ENCODE measurements at places on chromosomes 16 and 17. TPM values are rescaled to one million over a fixed set of nuclear protein-coding genes. Genes with fewer than 3 reads are reported as not detected.

GRCh38 chr17:63171428-63172393 is 205.7 kb downstream of the TANC2 start:
- peak; percentile 63 for DNase-seq

DNA sequence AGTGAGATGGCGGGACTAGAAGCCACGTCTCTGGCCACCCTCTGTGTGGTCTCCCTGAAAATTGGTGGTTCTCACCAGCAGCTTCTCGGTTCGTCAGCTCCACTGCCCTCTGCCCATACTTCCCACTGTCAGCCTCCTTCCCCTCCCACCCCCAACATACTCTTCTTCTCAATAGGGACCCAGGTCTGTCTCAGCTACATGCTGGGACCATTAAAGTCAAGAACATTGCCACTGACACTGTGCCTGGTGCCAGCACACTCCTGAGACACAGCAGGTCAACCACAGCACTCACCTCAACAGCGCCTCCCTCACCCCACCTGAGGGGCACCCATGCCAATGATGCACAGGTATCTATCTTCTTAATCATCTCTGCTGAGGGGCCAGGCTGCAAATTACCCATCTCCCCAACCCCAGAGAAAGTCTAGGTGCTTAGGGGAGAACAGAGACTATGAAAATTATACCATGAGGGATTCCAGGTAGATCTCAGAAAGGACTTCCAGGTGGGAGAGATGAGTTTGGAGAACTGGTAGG is 1.3 kb downstream of the PLXDC1 start:
- DNase-seq, result no peak

- no peak for DNase-seq
These were observed 6.6 kb upstream of the CBX8 start for GRCh38 chr17:79803421-79803996.

SLC25A39 gene
- 185 TPM for total RNA-seq

- peak; percentile 17 for DNase-seq
These were observed 19.1 kb downstream of the PDP2 start for GRCh38 chr16:66899310-66899944.

DNA sequence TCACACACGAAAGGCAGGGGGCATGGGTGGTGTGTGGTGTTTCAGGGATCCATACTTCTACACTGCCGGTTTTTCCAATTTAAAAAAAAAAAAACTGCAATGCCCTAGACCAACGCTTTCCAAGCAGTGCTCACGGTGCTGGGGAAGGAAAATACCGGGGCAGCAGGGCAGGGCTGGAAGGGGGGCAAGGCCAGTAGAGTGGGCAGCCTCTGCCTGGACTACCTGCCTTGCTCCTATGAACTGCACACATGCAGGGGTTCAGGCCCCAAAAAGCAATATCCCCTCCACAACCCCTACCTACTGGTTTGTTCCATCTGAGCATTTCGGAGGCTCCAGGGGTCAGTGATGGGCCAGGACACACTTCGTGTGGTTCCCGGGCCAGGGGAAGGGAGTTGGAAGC is 29.4 kb downstream of the RPH3AL start:
- no peak for DNase-seq

GRCh38 chr17:35051579-35052240 is 11.8 kb downstream of the RFFL start:
- DNase-seq, result no peak

WFIKKN1 gene
- 0.14 TPM for total RNA-seq

TMEM114 gene
- not detected for total RNA-seq

OSGIN1 gene
- 3.8 TPM for total RNA-seq

AIPL1 gene
- not detected for total RNA-seq

DNA sequence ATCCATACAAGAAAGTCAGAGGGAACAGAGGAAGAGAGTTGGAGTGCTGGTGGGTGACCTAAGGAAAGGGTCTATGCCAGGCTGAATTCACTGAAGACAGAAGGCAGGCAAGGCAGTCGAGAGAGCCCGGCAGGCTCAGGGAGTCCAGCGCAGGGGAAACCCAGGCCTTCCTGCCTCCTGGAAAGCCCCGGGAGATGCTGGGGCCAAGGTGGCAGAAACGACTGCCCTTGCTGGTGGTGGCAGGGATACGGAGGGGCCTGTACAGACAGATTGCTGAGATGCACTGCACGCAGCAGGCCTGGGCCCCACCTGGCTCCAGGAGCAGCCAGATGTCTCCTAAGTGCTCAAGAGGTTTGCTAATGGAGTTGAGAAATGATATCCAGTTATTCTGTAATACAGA is 59.8 kb downstream of the GTF3C1 start:
- no peak for DNase-seq

SDR42E2 gene
- not detected for total RNA-seq

DNA sequence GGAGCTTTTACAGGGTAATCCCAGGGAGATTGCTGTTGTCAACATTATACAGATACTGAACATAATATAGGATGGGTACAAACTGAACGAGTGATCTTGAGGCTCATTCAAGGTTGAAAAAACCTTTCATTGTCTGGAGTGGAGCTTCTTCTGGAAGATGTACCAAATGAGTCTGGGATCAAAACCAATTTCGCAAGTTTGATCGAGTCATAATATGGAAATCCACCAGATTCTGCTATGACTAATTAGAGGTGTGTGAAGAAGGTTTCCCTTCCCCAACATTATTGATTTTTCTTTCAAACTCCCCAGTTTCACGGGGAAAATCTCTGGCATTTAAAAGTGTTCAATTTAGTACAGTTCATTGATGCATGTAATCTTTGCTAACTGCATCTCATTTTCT is 324.1 kb downstream of the ZFHX3 start:
- peak; percentile 61 for DNase-seq

DNA sequence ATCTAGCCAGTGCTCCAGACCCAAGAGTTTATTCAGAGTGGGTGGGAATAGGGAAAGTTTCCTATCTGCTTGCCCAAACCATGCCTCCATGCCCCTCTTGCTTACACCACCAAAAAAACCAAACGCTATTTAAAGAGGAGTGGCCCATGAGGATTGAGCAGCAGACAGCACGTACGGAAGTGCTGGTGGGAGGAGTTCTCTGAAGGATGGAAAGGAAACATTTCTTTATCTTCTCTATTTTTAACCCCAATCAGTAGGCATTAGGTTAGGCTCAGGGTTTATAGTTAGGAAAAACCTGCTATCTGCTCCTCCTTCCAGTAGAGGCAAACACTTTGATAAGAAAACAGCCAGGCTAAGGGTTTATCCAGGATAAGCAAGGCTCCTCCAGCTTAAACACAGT is 235.3 kb downstream of the ZFHX3 start:
- DNase-seq, result no peak

GRCh38 chr17:17535957-17536356 is 39.8 kb upstream of the RASD1 start:
- DNase-seq, result no peak

- DNase-seq, result no peak
These were observed 137.9 kb downstream of the SLC39A11 start for GRCh38 chr17:72954579-72954978.

NPIPB13 gene
- total RNA-seq, result 0.79 TPM

ABCA10 gene
- 0.05 TPM for total RNA-seq

DNA sequence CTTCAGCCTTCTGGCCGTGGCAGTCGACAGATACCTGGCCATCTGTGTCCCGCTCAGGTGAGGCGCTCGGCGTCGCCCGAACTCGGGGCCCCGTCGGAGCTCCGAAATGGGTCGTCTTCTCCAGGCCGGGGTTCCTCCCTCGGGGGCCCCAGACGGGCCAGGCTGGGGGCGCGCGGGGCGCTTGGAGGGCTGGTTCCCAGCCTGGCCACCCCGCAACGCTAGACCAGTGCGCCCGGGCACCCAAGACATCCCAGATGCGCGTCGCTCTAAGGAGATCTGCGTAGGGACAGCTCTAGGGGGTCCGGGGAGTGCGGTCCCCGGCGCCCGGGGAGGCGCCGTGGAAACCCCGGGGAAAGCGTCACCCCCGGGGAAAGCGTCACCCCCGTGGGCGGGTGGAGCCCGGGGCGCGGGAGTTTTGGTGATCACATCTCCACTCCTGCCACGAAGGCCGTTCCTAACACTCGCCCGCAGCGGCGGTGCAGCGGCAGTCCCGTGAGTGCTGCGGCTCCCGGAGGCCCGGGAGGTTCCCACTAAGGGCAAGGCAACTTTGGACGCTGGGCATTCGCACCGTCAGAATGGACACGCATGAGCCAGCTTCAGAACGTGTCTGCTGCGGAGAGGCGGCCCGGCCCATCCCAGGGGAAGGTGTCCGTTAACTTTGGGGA is 729 bp downstream of the ADORA2B start:
- DNase-seq, result no peak

DNA sequence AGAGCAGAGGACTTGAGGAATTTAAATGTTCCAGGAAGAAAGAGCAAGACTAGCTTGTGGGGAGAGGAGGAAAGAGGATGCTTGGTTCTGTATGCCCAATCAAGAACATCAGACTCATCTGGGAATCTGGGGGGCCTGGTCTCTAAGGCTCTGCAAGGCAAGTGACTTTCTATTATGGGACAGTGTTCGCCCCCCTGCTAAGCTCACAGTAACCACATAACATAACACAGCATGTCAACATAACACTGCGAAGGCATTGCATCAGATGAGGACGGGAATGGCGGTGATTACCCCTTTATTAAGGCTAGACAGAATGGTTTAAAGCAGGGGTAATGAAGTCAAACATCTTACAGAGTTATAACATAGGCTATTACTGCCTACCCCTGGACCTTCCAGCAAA is 176.6 kb upstream of the IRX6 start:
- no peak for DNase-seq

KCNJ16 gene
- total RNA-seq, result not detected

CLEC3A gene
- not detected for total RNA-seq

- DNase-seq, result no peak
These were observed 10.7 kb downstream of the DLG4 start for GRCh38 chr17:7208754-7209460.

DNA sequence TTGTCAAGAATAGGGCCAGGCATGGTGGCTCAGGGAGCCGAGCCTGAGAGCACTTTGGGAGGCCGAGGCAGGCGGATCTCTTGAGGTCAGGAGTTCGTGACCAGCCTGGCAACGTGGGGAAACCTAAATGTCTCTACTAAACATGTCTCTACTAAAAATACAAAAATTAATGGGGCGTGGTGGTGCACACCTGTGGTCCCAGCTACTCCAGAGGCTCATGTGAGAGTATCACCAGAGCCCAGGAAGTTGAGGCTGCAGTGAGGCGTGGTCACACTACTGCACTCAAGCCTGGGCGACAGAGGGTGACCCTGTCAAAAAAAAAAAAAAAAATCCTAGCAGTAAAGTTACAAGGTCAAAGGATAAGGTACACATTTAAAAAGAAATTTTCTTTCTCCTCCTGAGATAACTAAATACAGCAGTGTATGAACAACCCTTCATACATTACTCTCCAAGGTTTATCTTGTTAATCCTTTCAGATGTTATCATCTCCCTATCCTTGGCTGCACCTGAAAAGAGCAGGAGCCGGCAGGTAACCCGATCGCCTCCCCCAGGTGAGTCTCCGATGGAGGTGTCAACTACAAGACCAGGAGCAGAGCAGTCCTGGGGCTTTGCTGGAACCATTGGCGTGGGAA is 122.3 kb downstream of the GOSR1 start:
- no peak for DNase-seq

- DNase-seq, result no peak
These were observed 24.9 kb downstream of the ITGB3 start for GRCh38 chr17:47278561-47278960.

- no peak for DNase-seq
These were observed 25.6 kb downstream of the NUP85 start for GRCh38 chr17:75231071-75231470.

GRCh38 chr17:60169921-60170817 is 20.4 kb downstream of the CA4 start:
- peak; percentile 42 for DNase-seq

- no peak for DNase-seq
These were observed 56.0 kb upstream of the WSB1 start for GRCh38 chr17:27237890-27238289.

- no peak for DNase-seq
These were observed 6.6 kb upstream of the DPEP2 start for GRCh38 chr16:68005786-68006286.

CA10 gene
- not detected for total RNA-seq

- DNase-seq, result peak; percentile 26
These were observed at the start of gene ZNF287 for GRCh38 chr17:16568541-16569357. ZNF287 (minus strand) TSS chr17:16569204; CDS start chr17:16567731, 1,473 bp downstream.

- peak; percentile 13 for DNase-seq
These were observed 498 bp downstream of the LRRC37B start for GRCh38 chr17:32007463-32008298.

HOXB9 gene
- total RNA-seq, result 25.1 TPM

DNA sequence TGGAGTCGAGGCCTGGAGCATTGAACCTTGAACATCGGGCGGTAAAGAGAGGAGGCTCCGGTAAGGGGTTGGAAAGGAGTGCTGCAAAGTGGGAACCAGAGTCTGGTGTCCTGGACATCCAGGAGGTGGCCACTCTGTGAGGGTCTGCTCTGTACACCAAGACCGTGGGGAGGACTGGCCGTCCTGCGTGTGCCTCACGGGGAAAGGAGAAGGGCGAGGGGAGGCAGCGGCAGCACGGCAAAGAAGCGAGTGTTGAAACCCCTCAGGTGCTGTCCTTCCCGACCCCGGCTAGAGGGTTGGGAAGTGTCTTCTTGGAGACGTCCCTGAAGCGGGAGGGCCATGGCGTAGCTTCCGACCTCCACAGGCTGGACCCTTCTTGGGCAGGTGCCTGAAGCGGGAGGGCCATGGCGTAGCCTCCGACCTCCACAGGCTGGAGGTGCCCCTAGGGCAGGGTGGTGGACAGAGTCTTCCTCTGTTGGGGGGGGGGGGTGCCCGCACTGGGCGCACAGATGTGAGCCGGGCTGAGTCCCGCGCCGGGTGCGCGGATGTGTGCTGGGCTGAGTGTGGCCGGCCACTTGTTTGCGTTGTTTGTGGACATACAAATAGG is 42.0 kb downstream of the FOXK2 start:
- no peak for DNase-seq

DNA sequence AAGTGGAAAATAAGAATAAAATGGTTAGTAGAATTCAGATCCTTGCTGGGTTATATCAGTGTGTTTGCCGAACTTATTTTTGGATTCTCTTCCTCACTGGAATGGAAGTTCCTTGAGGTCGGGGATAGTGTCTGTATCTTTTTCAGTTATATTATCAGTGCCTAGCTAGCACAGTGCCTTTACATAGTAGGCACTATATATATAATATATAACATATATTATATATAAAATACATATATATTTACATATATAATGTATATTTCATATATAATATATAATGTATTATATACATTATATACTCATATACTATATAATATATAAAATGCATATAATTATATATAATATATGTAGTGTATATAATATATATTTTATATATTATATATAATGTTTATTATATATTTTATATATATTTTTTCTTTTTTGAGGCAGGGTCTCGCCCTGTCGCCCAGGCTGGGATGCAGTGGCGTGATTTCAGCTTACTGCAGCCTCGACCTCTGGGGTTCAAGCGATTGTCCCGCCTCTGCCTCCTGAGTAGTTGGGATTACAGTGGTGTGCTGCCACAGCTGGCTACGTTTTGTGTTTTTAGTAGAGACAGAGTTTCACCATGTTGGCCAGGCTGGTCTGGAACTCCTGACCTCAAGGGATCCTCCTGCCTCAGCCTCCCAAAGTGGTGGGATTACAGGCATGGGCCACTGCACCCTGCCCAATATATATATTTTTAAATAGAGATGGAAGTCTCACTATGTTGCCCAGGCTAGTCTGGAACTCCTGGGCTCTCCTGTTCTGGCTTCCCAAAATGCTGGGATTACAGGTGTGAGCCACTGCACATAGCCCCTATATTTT is 3.2 kb downstream of the NFATC3 start:
- no peak for DNase-seq

ABCC1 gene
- 10.4 TPM for total RNA-seq
